Thyroid gland (tissue), 4 donors: ENCODE measurements at places on chromosomes 12 and 14.

DNA sequence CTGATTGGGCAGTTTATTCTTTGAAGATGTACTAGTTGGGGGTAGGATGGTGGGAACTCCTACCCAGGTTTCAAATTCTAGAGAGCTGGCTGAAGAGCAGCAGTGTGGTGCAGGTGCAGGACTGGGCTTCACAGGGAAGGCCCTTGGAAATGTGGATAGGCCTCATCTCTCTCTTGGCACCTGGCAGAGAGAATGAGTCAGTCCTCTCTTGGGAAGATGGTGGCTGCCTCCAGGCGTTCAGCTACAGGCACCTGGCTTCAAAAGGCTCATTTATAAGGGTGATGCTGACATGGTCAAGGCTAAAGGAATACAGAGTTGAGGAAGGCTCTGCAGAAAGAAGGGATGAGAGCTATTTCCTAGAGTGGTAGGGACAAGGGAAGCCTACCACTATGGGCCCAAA, 179.7 kb upstream of the VASH1 start:
- H3K4me1 ChIP-seq = peaks cover 1% of the 10 kb centered on the region
- H3K4me3 ChIP-seq = no peak overlapping the region
- H3K27me3 ChIP-seq = no peaks in the 10 kb centered on the region
- no peak for DNase-seq

- no peak overlapping the region for H3K27ac ChIP-seq
- no peak overlapping the region for H3K4me3 ChIP-seq
- no peaks in the 10 kb centered on the region for H3K36me3 ChIP-seq
Observed at GRCh38 chr12:30830751-30831150, 76.0 kb upstream of the CAPRIN2 start.

DNA sequence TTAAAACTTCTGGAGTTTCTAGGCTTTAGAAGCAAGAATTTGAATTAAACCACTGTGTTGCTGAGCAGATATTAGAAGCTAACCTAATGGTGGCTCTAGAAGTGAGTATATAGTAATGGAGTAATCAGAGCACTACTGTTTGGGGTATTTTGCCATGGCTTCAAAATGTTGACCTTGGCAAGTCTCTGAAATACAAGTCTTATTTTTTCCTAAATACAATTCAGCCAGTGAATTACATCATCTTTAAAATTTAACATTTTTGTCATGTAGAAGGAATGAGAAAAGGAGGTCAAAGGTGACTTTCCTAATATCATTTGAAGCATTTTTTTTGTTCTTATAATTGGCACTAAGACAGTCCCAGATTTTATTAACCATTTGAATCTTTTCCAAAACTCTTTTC, 25.2 kb downstream of the PMCH start:
- H3K27ac ChIP-seq = no peak overlapping the region
- no peak overlapping the region for H3K4me3 ChIP-seq
- H3K27me3 ChIP-seq = no peaks in the 10 kb centered on the region
- H3K36me3 ChIP-seq = no peaks in the 10 kb centered on the region

DNA sequence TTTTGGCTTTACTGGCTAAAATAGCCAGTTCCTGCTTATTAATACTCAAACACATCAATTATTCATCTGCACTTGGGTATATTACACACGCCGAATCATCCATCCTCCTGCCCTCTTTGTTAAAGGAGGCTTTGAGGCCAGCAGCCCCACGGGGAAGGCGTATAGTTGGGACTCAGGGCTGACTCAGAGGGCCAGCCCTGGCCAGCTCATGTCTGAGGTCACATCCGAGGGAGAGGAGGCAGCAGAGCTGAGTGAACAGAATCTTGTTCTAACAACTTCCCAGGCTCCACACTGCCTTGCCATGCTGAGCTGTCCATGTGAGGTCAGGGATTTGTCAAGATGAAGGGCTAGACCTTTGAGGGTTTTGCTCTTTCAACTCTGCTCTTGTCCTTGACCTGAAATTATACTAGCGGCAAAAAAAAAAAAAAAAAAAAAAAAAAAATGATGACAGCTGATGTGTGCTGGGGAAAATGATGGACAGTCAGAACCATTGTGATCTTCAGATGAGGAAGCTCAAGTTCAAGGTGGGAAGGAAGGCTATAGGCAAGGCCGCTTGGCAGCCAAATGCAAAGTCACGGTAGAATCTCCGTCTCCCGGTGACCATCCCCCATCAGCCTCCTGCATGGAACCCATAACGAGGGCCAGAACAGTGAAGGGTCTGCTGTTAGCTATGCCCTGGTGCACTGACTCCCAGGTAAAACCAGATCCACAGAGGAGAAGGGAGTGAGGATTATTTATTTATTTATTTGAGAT, 12.5 kb upstream of the MARK3 start:
- no peak overlapping the region for H3K27ac ChIP-seq
- no peaks in the 10 kb centered on the region for H3K36me3 ChIP-seq
- H3K27me3 ChIP-seq = no peaks in the 10 kb centered on the region
- H3K4me1 ChIP-seq = no peaks in the 10 kb centered on the region

GRCh38 chr12:59322473-59322872, 273.4 kb upstream of the SLC16A7 start:
- no peaks in the 10 kb centered on the region for H3K4me1 ChIP-seq
- H3K27me3 ChIP-seq = no peaks in the 10 kb centered on the region
- H3K36me3 ChIP-seq = no peaks in the 10 kb centered on the region
- no peak overlapping the region for H3K4me3 ChIP-seq

DNA sequence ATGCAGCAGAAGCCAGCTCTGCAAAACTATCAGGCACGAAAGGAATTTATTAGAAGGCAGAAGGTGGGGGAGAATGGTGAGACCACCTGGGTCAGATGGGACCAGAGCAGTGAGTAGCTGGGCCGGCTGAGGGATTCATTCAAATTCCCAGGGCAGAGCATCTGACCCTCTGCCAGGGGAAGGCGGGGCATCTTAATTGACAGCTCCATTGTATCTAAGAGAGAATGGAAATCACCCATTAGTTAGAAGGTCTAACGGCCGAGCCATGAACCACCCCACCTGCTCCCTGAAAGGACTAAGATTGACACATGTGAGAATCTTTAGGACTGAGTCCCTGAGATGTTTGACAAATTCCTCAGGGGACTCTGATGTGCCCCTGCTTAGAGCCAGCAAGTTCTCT, 83.7 kb downstream of the PHETA1 start:
- no peak overlapping the region for H3K27ac ChIP-seq
- no peak for DNase-seq
- H3K4me3 ChIP-seq = no peak overlapping the region
- H3K4me1 ChIP-seq = no peaks in the 10 kb centered on the region
